T-helper 17 cell (primary cell): ENCODE measurements at places on chromosomes 3 and 15.

GRCh38 chr3:133474251-133474801, 74.5 kb downstream of the BFSP2 start:
- DNase-seq: no peak

GRCh38 chr3:69203631-69204314, 81.4 kb upstream of the LMOD3 start:
- DNase-seq: no peak

- no peak for DNase-seq
Measured at GRCh38 chr3:149909923-149910322, 60.8 kb downstream of the PFN2 start.

- DNase-seq: no peak
Measured at GRCh38 chr15:47932261-47932660, 188.5 kb upstream of the SLC24A5 start.

DNA sequence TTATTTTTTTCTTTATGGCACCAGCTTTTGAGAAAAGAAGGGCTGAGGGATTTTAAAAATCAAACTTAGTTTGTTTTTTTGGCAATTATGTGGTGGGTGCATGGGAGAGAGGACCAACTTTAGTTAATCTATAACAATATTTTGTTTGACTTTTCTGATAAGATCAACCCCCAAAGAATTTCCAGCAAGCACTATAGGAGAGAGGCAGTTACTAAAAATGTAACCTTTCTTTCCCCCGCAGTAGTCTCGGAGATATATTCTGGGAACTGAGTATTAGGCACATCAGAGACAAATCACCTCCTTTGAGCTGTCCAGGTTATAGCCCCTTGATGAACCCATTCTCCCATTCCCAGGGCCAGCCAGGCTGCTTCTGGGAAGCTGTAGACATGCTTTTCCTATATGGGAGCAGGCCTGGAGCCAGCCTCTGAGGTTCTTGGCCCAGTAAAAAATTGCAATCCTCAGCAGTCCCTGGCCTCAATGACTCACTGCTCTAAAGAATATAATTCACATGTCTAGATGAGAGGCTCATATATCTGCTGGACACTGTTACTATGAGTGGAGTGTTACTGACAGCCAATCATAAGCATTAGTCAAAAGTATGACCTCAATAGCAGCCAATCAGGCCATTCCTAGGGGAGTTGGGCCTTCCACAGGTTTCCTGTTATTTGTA, 138.3 kb upstream of the AGBL1 start:
- no peak for DNase-seq

- no peak for DNase-seq
Measured at GRCh38 chr3:108311797-108312196, 15.4 kb downstream of the HHLA2 start.

DNA sequence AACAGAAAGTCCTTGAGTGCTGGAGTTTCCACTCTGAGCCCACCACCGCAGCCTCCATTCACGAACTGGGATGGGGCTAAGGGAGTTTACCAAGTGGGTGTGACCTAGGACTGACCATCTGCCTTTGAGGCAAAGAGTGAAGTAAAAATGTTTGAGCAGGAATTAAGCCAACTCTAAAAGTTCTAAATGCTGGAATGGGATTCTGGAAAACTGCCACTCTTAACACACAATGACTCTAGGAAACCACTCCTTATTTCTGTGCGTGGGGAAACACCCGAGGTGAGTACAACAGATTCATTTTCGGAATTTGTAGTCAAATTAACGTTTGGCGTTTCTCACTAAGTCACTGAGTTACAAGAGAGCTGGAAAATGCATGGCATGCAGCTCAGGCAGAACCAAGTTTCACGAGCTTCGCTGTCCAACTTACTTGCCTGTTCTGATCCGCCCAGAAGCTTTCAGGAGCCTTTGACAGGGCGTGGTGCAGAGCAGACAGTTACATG, 31.6 kb downstream of the ISL2 start:
- DNase-seq: no peak

DNA sequence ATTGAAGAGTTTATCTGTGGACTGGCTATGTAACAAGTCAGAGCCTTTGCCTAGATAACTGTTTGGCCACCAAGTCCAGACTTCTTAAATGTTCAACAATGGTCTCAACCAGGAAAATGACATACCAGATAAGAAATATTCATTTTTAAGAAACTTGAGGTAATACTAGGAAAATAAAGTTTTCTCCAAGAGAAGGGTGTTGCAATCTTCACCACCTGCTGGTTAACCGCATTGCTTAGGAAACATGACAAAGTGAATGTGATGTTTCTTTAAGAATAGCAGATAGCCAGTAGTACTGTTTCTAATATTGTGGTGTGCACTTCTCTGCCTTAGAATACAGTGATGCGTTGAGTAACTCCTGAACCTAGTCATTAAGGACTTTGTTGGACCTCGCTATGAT, 321.5 kb upstream of the CADM2 start:
- DNase-seq: no peak

- no peak for DNase-seq
Measured at GRCh38 chr15:96515371-96515770, 184.9 kb downstream of the NR2F2 start.

- no peak for DNase-seq
Measured at GRCh38 chr3:181534781-181535221, 176.9 kb upstream of the SOX2 start.

- DNase-seq: no peak
Measured at GRCh38 chr3:188788621-188789081, 383.1 kb upstream of the TPRG1 start.

GRCh38 chr3:187718802-187719201, 16.4 kb upstream of the RTP2 start:
- DNase-seq: no peak

GRCh38 chr15:23074684-23075083, 35.3 kb upstream of the TUBGCP5 start:
- DNase-seq: no peak

GRCh38 chr15:83871808-83872559, 218.1 kb downstream of the ADAMTSL3 start:
- no peak for DNase-seq

DNA sequence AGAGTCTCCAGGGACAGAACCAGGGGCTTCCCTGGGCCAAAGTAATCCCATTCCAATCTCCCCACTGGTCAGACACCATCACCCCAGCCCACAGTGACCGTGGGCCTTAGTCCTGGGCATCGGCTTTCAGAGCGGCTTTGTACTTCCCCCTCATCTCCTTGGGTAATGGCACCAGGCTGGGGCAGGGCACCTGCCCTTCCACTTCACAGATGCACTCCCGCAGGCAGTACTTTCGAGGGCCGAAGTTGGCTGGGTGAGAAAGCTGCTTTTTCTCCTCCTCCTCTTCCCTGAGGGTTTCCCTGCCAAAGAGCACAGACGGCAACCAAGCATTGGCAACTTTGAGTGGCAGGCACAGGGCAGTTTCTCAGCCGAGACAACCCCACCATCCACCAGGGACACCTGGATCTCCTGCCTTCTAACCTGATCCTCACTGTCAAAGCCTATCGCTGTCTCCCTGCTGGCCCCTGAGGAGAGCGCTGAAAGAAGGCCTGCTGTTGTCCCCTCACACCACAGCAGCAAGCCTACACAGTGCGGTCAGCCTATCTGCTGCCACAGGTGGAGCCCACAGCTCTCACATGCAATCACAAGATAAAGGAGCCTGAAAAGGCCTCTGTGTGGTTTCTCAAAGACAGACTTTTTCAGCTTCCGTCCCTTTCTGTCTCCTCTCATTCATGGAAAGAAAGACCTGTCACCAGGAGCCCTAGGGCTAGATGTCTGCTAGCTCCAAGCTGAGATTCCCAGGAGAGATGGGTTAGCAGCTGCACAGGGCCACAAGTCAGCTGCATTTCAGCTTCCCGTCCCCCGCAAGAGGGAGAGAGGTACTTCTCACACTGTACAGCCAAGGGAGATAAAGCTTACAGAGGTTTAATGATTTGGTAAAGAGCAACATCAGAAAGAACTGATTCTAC, 12.5 kb downstream of the MRPS25 start:
- no peak for DNase-seq

- DNase-seq: no peak
Measured at GRCh38 chr3:102038477-102039142, 189.3 kb downstream of the NFKBIZ start.

DNA sequence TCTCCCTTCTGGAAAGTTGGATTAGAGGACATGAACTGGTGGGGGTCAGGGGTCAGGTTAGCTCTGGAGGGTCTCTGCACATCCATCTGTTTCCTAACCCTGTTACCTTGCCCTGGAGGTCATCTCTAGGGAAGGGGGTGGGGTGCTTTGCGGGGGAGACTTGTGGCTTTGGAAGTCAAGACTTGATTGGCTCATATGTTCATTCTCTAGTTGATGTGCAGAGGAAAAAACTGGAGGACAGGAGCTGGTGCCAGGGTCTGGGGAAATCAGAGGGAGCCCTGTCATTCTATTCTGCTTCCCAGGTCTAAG, 42.9 kb upstream of the ROPN1 start:
- no peak for DNase-seq

DNA sequence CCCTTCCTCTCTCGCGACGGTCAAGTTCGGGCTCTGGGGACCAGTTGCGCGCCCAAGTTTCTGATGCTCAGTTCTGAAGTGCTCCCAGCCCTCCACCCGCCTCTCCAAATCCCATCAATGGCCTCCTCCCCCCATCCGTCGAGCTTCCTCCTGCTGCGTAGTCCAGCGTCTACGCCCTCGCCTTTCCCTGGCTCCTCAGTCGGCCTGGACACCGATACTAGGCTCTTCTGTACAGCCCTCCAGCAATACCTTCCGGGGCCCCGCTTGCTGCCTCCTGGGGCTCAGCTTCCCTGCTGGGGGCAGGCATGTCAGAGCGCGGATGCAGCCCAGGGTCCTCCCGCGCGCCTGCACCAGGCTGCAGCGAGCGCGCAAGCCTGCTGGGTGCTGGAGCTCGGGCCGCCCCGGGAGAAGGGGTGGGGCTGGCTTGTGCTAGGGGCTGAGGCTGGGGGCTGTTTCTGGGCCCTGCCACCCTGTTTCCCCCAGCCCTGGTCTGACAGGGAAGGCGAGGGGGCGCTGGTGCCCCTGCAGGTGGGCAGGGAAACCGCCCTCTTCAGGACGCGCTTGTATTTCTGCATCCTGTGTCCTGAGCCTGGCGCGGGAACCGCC, 353.3 kb upstream of the SUCLG2 start:
- no peak for DNase-seq

DNA sequence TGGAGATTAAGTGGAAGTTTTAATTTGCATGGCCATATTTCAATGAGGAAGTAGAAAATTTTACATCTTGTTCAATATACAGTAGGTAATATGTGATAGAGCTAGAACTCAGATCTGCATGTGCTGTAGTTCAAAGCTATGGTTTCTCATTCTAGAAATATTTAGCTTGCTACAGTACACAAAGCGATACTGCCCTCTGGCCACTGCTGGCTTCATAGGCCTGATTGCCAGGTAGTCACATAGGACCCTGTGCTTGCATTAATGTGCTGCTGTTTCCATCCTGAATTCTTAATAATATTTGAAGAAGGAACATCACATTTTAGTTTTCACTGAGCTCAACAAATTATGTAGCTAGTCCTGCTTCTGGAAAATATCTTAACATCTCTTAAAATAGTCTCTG, 87.0 kb downstream of the PLSCR2 start:
- DNase-seq: no peak

- DNase-seq: no peak
Measured at GRCh38 chr3:134018850-134019249, 10.9 kb downstream of the SLCO2A1 start.

- DNase-seq: no peak
Measured at GRCh38 chr3:25354071-25354470, 74.0 kb upstream of the RARB start.

GRCh38 chr3:149276619-149277018, 55.0 kb upstream of the CP start:
- DNase-seq: no peak

DNA sequence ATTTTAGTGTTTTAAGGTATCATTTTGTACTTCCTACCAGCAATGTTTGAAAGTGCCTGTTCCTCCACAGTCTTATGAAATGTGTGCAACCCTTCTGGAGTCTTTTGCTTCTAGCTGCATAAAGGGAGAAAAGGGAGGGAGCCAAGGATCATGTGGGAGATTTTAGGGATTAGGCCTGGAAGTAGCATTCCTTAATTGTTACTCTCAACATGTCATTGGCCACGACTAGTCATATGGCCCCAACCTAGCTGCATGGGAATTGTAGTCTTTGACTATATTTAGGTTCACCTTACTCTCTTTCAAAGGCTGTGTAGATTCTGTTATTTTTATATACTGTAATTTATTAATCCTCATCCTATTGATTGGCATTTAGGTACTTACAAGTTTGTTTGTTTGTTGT, 14.9 kb downstream of the CRTAP start:
- DNase-seq: no peak

DNA sequence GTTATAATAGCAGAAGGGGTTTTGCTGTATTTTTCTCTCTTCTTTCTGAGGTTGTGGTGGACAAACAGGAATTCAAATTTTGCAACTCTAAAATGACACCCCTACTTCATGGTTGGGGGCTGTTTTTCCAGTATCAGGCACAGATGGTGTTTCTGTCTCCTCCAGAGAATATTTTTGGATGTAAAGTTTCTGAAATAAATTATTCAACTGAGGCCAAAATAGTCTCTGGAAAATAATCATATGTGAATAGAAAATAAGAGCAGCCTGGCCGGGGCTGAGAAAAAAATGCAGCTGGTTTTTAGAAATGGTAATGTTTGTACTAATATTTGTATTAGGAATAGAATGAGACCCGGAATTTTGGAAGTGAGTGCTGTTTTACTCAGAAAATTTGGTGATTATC, 121.3 kb upstream of the ADAMTS9 start:
- no peak for DNase-seq

DNA sequence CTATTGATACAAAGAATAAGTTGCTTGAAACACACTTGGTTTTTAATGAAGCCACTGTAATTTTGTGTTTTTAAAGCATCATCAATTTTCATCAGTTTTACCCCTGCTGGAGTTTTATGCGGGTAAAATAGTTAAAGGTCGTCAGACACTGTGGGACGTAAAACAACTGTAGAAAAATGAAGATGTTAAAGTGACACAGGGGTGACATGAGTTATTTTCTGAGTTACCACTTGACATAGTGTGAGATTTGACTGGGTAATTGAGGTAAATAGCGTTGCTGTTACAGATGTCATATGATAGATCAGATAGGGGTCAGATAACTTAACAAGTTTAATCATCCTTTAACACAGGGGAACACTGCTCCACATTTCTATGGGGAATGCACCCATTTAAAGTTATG, 297.6 kb downstream of the CHL1 start:
- no peak for DNase-seq

GRCh38 chr3:33277193-33277882, at the start of gene FBXL2:
FBXL2 (plus strand) TSS chr3:33277442; CDS start chr3:33277513, 71 bp downstream.
- no peak for DNase-seq

- DNase-seq: no peak
Measured at GRCh38 chr3:30462721-30463470, 143.5 kb upstream of the TGFBR2 start.

- no peak for DNase-seq
Measured at GRCh38 chr15:90862964-90863778, 5.2 kb upstream of the FURIN start.

- DNase-seq: no peak
Measured at GRCh38 chr15:98289747-98290146, 329.2 kb downstream of the ARRDC4 start.
